Mesothelial cell of epicardium (in vitro differentiated cells): ENCODE measurements at places on chromosomes 2 and 18. TPM values are rescaled to one million over a fixed set of nuclear protein-coding genes. Genes with fewer than 3 reads are reported as not detected.

GRCh38 chr2:55500025-55500424 lies 19.5 kb upstream of the CFAP36 start:
- H3K4me1 ChIP-seq, result no peaks in the 10 kb centered on the region
- no peaks in the 10 kb centered on the region for H3K27me3 ChIP-seq
- no peak for DNase-seq
- no peak overlapping the region for H3K4me3 ChIP-seq
- no peak overlapping the region for H3K27ac ChIP-seq

DNA sequence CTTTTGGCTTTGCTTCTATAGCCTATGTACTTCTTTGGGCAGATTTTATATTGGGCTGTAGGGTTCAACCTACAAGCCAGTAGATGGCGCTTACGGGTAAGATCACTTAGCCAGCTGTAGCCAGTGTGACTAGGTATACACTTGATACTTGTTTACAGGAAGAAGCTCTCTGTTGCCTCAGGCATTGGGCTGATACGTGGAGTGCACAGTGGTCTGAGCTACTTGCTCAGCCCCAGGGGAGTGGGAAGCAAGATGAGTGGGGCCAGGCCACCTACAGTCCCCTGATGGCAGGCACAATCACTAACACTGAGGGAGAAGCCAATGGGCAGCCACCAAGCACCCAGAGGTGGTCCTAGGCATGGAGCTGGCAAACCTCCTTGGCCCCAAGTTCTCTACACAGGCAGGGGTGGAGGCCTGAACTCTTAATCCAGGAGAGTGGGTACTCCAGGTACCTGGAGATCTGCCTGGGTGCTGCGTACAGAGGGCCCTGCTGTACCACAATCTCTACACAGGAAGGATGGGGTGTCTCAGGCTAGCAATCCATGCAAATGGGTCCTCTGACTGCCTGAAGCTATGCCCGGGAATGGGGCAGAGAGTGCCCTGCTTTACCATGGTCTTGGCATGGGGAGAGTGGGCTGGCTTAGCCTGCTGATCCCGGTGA lies 122.2 kb downstream of the NCOA1 start:
- peaks cover 34% of the 10 kb centered on the region for H3K36me3 ChIP-seq
- no peak overlapping the region for H3K4me3 ChIP-seq
- H3K27me3 ChIP-seq, result no peaks in the 10 kb centered on the region
- H3K27ac ChIP-seq, result no peak overlapping the region
- no peak for DNase-seq

GRCh38 chr2:126655051-126655450 lies 907 bp upstream of the GYPC start:
- no peaks in the 10 kb centered on the region for H3K36me3 ChIP-seq
- peak overlapping the region; percentile 91 for H3K4me3 ChIP-seq

GRCh38 chr18:27606741-27607140 lies 421.6 kb upstream of the CHST9 start:
- no peak overlapping the region for H3K27ac ChIP-seq
- no peaks in the 10 kb centered on the region for H3K27me3 ChIP-seq
- peaks cover 5% of the 10 kb centered on the region for H3K4me1 ChIP-seq
- no peak for DNase-seq

- no peak overlapping the region for H3K27ac ChIP-seq
- H3K4me3 ChIP-seq, result no peak overlapping the region
- H3K36me3 ChIP-seq, result no peaks in the 10 kb centered on the region
Observed at GRCh38 chr2:170895023-170895757, 33.9 kb upstream of the GORASP2 start.

DNA sequence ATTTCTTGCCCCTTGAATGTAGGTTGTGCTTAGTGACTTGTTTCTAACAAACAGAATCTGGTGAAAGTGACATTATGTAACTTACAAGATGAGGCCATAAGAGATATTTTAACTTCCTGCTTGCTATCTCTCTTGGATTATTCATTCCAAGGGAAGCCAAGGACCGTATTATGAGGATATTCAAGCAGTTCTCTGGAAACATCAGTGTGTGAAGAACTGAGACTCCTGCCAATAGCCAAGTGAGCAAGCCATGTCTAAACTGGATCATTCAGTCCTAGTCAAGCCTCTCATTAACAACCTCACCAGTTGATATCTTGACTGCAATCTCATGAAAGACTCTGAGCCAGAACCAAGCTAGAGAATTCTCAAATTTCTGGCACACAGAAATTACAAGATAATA lies 765.1 kb upstream of the SLC8A1 start:
- no peaks in the 10 kb centered on the region for H3K27me3 ChIP-seq
- DNase-seq, result no peak
- H3K27ac ChIP-seq, result no peak overlapping the region
- H3K36me3 ChIP-seq, result peaks cover 3% of the 10 kb centered on the region

DNA sequence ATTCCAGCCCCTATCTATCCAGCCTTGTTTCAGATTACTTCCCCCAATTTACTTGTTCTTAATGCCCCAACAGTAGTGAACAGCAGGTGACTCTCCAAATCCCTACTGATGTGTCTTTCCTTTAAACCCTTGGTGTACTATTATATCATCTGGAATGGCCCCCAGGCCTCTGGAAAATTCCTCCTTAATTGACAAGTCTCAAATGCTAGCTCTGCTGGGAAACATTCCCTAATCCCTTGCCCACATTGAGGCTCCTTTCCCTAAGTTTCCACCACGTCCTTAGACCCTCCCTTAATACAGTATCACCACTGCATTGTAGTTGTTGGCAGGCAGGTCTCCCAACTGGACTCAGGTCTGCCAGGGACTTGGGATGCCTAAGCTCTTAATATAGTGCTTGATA lies 41.0 kb downstream of the MYO3B start:
- H3K4me1 ChIP-seq, result peaks cover 30% of the 10 kb centered on the region
- H3K4me3 ChIP-seq, result no peak overlapping the region
- no peaks in the 10 kb centered on the region for H3K27me3 ChIP-seq
- peaks cover 4% of the 10 kb centered on the region for H3K36me3 ChIP-seq
- no peak overlapping the region for H3K27ac ChIP-seq

DNA sequence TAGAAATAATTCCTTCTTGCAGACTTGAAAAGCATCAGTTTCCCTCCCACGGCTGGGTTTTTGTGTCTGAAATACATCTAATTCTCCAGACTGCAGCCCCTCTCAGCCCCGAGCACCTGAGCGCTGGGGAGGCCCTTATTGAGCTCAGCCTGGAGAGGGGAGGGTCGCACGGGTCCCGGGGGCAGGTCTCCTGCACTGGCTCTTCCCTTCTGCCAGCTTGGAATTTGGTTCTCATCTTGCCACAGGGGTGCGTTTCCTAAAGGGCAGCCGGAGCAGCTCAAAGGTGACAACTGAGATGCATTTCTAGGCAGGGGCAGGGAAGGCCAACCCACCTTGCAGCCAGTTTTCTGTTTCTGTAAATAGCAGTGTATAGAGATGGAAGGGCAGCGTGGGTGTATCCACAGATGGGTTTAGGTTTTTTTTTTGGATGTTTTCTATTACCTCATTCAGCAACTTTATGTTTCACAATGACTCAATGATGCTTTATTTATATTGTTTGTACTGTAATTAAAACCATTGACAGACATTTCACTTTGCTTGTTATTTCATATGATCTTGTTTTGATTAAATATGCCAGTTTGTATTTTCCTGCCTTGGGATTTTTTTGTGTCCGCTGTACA lies 37.0 kb downstream of the GBX2 start:
- H3K36me3 ChIP-seq, result peaks cover 6% of the 10 kb centered on the region
- no peak for DNase-seq
- no peak overlapping the region for H3K27ac ChIP-seq
- no peak overlapping the region for H3K4me3 ChIP-seq
- H3K4me1 ChIP-seq, result no peaks in the 10 kb centered on the region

DNA sequence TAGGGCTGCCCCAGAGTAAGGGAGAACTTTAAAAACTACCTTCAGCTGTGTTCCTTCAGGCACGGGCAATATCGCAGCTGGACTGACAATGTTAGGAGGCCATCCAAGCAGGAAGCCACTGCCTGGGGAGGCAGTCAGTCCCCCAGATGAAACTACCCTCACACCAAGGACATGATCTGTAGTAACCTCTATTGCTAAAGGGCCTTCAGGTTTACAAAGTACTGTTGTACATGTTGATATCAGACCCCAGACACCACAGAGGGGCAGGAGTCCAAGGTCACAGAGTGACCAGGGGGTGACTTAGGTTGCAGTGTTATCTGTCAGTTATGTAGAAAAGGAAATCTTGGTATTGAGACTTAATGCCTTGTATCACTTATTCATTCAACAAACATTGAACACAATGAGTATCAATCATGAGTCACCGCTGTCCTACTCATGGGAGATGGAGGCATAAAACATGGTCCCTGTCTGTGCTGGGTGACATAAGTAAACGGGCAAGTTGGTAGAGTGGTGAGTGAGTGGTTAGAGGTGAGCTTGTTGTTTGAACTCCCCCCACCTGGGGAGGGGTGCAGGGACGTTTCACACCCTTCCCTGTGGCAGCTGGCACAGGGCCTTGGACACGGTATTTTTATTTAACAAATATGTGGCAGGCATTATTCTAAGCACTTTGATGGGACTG lies 7.1 kb downstream of the CABLES1 start:
- H3K36me3 ChIP-seq, result no peaks in the 10 kb centered on the region
- DNase-seq, result no peak
- H3K4me3 ChIP-seq, result no peak overlapping the region
- H3K4me1 ChIP-seq, result peaks cover 72% of the 10 kb centered on the region

- peak; percentile 52 for DNase-seq
- H3K4me1 ChIP-seq, result no peaks in the 10 kb centered on the region
- no peak overlapping the region for H3K27ac ChIP-seq
- no peak overlapping the region for H3K4me3 ChIP-seq
- H3K27me3 ChIP-seq, result no peaks in the 10 kb centered on the region
Observed at GRCh38 chr2:6352906-6353515, 512.7 kb downstream of the CMPK2 start.

GRCh38 chr2:231680285-231680991 lies 27.9 kb upstream of the PTMA start:
- peaks cover 22% of the 10 kb centered on the region for H3K4me1 ChIP-seq
- H3K36me3 ChIP-seq, result no peaks in the 10 kb centered on the region
- DNase-seq, result peak; percentile 66
- no peaks in the 10 kb centered on the region for H3K27me3 ChIP-seq

MAP3K19 gene
- total RNA-seq, result not detected in 3 replicates

- H3K36me3 ChIP-seq, result no peaks in the 10 kb centered on the region
- H3K27ac ChIP-seq, result peak overlapping the region; percentile 64
- H3K27me3 ChIP-seq, result no peaks in the 10 kb centered on the region
- no peak overlapping the region for H3K4me3 ChIP-seq
Observed at GRCh38 chr2:55112229-55113031, 62.2 kb upstream of the RTN4 start.

GRCh38 chr2:181341855-181342600 lies 115.2 kb upstream of the ITGA4 start:
- H3K4me3 ChIP-seq, result no peak overlapping the region
- no peak overlapping the region for H3K27ac ChIP-seq
- H3K36me3 ChIP-seq, result no peaks in the 10 kb centered on the region
- no peak for DNase-seq
- H3K27me3 ChIP-seq, result peaks cover 4% of the 10 kb centered on the region

MFSD2B gene
- total RNA-seq, result 0.16 to 0.84 TPM (median 0.31 TPM) in 3 replicates

- H3K27me3 ChIP-seq, result no peaks in the 10 kb centered on the region
- peaks cover 4% of the 10 kb centered on the region for H3K36me3 ChIP-seq
- no peak overlapping the region for H3K27ac ChIP-seq
- peaks cover 7% of the 10 kb centered on the region for H3K4me1 ChIP-seq
Observed at GRCh38 chr2:240593026-240593702, 6.6 kb downstream of the CAPN10 start.
